ENCODE measurements at places on chromosomes 1 and 21.
A peak's percentile ranks its signal among the peaks of the same experiment; 100 is the strongest.

- peak; percentile 46 for DNase-seq
Observed at GRCh38 chr1:31155216-31155806, 84.4 kb downstream of the NKAIN1 start.

GRCh38 chr1:18009055-18009454 lies 98.5 kb upstream of the IGSF21 start:
- DNase-seq: no peak

- no peak for DNase-seq
Observed at GRCh38 chr1:165376041-165376810, 19.7 kb upstream of the LMX1A start.

DNA sequence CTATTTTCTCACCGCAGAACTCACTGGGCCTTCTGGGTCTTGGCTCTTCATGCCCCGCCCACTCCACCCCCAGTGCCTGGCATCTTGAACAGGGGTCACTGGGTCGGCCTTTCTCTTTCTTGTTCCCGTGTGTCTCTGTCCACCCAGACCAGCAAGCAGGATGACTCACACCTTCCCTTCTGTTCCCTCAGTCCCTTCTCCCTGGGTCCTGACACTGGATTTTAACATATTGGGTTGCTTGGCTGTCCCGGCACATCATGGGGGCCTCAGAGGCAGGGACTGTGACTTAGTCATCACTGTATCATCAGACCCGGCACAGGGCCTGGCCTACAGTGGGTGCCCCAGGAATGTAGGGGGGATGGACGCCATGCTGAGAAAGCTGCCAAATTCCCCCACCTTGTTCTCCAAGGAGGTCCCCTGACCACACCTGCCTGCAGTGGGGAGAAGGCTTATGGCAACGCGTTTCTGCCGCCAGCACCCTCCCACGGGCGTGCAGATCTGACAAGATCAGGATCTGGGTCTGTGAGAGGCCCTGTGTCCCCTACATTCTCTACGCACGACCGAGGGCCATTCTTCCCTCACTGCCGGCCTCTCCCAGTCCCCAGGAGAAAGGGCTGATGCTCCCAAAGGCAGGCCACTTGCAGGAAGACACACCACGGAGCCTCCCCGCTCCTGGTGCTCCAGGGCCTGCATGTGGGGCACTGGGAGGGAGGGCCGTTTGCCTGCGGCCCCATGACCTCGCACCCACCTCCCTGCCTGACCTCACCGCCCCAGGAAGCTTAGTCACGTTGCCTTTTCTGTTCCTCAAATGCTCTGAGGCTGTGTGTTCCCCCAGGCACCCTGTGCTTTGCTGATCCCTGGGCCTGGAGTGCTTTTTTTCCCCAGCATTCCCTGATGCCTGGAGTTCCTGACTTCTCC lies 157.2 kb upstream of the TMEM51 start:
- no peak for DNase-seq

- DNase-seq: no peak
Observed at GRCh38 chr1:68147534-68148171, 84.7 kb downstream of the WLS start.

GRCh38 chr1:18954270-18955071 lies 2.0 kb downstream of the IFFO2 start:
- DNase-seq: no peak

GRCh38 chr1:98437540-98437939 lies 224.0 kb upstream of the SNX7 start:
- DNase-seq: no peak

DNA sequence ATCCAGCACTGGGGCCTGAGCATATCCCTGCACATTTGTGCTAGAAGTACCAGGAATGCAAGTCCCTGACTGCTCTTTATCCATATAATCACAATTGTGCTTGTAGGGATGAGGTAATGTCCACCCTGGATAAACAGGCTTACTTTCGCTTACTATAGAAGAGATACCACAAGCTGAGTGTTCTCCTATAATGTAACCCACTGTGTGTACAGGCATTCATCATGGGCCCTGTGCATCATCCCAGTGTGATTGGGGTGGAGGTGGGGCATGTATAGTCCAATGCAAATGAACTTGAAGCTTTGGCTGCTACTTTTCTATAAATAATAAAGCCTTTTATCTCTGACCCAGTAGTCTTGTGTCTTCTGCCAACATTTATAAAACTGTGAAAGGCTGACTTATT lies 69.3 kb downstream of the MAN1A2 start:
- no peak for DNase-seq

DNA sequence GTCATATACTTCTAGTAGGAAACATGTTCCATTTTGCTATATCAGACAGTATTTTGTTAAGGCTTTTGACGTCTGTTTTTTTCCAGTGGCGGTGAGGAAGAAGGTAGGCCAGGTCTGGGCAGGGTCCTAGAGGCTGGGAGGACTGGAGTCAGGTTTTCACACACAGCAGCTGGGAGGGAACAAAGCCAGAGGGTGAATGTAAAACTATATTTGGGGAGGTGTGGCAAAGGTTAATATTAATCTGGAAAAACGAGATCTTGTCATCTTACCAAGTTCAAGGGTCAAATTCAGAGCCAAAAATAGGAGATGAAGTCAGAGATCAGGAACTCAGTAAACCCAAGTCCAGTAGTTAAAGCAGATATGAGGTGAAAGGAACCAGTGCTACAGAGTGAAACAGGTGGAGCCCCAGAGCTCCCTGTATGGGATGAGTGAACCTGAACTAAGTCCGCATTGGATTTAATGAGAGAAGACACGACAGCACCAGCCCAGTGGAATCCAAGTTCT lies 10.7 kb upstream of the OTUD7B start:
- no peak for DNase-seq

- DNase-seq: no peak
Observed at GRCh38 chr1:94980582-94981574, 54.0 kb upstream of the CNN3 start.

- no peak for DNase-seq
Observed at GRCh38 chr1:202214089-202214843, 20.7 kb downstream of the LGR6 start.

GRCh38 chr1:232643251-232643650 lies 13.3 kb upstream of the SIPA1L2 start:
- DNase-seq: no peak

DNA sequence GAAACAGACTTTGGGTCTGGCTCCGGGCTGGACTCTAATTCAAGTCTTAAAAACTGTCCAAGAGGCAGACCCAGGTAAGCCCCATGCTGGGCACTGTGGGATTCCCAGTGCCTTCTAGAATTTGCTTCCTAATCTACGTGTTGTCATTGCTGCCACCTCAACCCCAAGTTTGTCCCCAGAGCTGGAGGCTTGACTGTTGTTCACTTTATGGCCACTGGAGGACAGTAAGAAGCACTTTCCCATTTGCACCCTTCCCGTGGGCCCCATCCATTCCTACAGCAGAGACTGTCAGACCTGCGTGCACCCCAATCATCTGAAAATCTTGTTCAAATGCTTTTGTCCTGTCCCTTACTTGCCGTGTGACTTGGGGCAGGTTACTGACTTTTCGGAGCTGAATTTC lies 29.4 kb upstream of the VASH2 start:
- DNase-seq: no peak

GRCh38 chr1:214003233-214003632 lies 15.5 kb downstream of the PROX1 start:
- DNase-seq: no peak

- no peak for DNase-seq
Observed at GRCh38 chr1:230589951-230590350, 52.3 kb upstream of the COG2 start.

DNA sequence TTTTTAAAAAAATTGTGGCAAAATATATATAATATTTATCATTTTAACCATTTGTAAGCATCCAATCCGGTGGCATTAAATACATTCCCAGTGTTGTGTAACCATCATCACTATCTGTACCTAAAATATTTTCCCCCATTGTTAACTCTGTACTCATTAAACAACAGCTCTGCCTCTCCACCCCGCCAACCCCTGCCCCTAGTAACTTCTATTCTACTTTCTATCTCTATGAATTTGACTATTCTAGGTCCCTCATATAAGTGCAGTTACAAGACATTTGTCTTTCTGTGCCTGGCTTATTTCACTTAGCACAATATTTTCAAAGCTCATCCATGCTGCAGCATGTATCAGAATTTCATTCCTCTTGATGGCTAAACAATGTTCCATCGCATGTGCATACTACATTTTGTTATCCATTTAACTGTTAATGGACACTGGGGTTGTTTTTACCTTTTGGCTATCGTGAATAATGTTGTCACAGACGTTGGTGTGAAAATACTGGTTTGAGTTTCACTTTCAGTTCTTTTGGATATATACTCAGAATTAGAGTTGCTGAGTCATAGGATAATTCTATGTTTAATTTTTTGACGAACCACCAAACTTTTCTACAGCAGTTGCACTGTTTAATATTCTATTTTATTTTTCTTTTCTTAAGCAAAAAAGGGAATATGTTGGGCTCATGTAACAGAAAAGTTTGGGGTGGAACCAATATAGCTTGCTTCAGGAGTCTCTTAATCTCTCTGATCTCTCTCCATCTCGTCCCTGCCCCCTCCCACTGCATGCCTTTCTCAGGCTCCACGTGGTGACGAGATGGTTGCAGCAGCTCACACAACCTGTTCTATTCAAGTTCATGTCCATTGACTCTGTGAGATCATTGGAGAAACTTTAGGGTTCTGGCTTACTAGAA lies 25.2 kb upstream of the RCAN1 start:
- no peak for DNase-seq

- no peak for DNase-seq
Observed at GRCh38 chr1:228986093-228986904, 251.0 kb downstream of the RHOU start.

DNA sequence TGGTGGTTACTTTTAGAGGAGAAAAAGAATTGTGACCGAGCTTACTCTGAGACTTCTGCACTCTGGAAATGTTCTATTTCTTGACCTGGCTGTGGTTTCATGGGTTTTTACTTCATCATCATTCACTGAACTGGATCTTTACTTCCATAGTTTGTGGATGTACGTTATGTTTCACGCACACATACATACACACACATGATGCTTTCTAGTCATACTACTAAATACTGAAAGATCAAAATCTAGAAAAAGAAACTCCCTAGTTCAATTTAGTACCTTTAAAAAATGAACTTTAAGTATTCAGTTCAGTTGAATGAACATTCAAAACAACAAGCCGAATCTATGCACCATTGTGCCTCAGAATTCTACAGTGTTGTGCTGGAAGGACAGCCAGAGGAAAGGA lies 65.0 kb downstream of the TEX35 start:
- DNase-seq: no peak

GRCh38 chr1:41741244-41741643 lies 177.5 kb downstream of the HIVEP3 start:
- DNase-seq: peak; percentile 58
